ENCODE measurements at places on chromosomes 7 and 10.
A peak's percentile ranks its signal among the peaks of the same experiment; 100 is the strongest.

DNA sequence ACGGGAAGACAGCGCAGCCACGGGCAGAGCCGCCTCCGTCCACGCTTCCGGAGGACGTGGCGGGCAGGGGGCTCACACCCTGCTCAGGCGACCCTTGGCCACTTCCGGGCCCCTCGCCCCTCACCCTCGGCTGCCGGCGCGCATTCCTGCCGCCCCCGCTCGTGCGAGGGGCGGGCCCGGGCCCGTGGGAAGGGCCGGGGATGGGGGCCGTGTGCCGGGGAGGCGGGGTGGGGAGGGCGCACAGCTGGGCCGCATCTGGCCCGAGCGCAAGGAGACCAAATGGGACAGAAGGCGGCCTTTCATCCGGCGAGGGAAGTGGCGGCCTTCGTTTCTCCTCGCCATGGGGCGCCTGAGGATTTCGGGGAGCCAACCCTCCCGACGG, 846 bp upstream of the LFNG start:
- DNase-seq = no peak

GRCh38 chr7:25619381-25619780, 391.1 kb upstream of the NPVF start:
- no peak for DNase-seq

DNA sequence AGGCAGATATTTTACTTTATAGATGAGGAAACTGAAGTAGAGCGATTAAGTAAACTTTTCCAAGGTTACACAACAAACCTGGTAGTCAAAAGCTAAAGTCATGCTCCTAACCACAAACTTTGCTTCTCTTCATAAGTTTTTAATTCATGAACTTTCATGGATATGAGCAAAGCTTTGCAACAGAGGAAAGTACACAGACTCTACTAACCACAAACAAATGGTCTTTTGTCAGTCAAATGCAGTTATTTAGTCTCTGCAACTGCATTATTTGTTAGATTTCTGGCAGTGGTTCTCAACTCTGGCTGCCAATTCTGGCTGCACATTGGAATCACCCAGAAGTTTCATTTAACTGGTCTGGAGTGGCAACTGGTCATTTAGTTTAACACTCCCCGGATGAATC, 140.6 kb upstream of the TMEM168 start:
- peak; percentile 29 for DNase-seq

- no peak for DNase-seq
Measured at GRCh38 chr7:151728746-151729145, 148.2 kb downstream of the PRKAG2 start.

DNA sequence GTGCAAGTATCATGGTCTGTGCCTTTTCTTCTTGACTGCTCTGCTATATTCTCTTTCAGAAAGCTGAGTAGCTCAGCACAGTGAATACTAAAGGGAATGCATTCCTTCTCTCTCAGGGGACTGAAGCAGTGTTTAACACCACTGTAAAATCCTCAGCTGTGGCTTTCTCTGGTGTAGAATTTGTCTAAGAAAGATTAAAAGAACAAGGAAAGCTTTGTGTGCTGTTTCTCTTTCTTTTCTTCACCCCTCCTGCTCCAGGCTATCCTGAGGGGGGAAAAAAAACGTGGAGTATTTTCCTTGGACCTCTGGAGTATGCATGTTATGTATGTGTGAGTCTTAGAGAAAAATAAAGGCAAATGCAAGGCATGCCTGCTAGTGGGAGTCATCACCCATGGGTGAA, 383.9 kb downstream of the AUTS2 start:
- DNase-seq = no peak

DNA sequence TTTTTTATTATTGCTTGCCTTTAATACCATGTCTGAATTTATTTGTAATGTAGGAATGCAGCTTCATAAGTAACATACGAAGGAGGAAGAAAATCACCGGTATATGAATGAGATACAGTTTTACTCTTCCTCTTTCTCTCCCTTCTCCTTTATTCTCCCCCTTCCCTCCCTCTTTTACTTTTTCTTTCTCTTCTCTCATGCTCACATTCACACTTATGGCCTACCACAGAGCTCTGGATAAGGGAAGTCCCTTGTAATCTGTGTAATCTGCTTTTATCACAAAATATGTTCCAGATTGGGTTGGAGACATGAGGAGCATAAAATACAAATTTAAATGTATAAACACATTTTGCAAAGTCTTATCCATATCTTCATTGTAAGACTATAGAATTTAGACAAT, 59.4 kb downstream of the MDFIC start:
- DNase-seq = no peak

DNA sequence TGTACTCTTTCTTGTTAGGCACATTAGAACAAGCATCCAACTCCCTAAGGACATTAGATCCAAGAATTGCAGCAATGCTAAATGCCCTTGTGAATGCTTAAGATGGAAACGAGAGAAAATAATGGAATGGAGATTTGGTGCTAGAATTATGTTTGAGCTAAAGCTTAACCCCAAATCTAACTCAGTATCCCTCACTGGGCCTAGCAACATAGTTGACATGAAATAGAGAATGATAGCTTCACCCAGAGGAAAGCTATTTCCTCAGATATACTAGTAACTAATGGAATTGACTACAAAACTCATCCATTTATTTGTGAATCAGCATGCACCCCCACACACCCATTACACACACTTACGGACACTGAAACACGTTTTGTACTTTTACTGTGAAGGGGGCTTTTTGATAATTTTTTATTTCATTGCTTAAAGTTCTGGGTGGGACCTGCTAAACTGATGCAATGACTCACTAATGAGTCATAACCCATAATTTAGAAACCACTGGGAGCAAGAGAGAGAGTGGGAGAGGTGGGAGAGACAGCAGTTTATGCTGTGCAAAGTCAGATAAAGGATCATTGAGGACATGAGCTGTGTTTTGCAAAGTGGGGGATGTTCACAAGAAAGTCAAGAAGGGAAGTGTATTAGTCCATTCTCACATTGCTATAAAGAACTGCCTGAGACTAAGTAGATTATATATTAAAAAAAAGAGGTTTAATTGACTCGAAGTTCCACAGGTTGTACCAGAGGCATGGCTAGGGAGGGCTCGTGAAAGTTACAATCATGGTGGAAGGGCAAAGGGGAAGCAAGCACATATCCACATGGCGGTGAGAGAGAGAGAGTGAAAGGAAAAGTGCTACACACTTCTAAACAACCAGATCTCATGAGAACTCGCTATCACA, 382.7 kb downstream of the SFMBT2 start:
- DNase-seq = peak; percentile 28

DNA sequence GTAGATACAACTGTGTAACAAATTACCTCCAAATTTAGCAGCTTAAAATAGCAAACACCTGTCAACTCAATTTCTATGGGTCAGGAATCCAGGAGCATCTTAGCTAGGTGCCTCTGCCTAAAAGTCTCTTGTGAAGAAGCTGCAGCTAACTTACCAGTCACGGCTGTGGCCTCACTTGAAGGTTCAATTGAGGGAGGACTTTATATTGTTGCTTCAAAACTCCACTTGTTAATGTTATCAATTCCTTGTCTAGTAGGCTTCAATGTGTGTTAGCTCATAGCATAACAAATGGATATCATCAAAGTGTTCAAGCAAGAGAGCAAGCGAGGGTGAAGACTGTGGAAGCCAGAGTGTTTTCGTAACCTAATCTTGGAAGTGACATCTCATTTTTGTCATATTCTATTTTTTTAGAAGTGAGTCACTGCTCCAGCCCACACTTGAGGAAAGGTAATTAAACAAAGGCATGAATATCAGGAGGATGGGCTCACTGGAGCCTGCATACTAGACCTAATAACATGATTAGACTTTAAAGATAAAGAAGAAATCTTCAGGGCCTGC, 172.9 kb downstream of the SPAG6 start:
- DNase-seq = no peak

DNA sequence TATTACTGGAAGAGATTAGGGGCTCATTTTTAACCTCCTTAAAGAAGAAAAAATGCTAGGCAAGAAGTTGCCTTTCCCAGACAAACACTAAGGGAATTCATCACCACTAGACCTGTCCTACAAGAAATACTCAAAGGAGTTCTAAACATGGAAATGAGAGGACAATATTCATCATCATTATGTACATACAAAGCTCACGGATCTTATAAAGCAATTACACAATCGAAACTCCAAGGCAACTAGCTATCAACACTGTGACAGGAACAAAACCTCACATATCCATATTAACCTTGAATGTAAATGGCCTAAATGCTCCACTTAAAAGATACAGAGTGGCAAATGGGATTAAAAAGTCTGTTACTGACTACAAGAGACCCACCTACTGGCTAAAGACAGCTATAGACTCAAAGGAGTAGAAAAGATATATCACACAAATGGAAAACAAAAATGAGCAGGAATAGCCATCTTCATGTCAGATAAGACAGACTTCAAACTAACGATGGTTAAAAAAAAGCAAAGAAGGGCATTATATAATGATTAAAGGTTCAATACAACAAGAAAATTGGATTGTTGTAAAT, 246.6 kb downstream of the ADRA2A start:
- DNase-seq = peak; percentile 3

DNA sequence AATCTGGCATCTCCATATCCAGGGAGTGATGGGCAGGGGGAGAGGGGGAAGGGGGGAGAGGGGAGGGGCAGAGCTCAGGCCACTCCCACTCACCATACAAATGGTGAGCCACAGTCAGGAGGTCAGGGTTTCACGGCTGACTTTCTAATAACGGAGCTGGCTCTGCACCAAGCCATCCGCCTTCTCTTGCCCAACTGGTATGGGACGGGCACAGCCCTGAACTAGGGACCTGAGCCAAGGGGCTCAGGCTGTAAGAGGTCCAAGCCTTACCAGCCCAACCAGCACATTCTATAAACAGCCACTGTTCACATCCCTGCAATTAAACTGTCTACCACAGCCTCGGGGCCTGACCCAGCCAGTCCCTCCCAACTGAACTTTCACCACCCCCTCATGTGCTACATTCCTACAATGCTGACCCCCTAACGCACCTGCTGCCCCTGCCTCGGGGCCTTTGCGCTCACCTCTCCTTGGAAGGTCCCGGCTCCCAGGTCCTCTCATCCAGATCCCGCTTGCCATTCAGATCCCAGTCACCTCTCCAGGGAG, 32.5 kb downstream of the RGS10 start:
- no peak for DNase-seq

- no peak for DNase-seq
Measured at GRCh38 chr10:95536017-95536416, 25.2 kb downstream of the SORBS1 start.

- no peak for DNase-seq
Measured at GRCh38 chr10:124032087-124032935, 61.1 kb downstream of the CHST15 start.

GRCh38 chr10:23053036-23053435, 42.3 kb upstream of the MSRB2 start:
- no peak for DNase-seq

DNA sequence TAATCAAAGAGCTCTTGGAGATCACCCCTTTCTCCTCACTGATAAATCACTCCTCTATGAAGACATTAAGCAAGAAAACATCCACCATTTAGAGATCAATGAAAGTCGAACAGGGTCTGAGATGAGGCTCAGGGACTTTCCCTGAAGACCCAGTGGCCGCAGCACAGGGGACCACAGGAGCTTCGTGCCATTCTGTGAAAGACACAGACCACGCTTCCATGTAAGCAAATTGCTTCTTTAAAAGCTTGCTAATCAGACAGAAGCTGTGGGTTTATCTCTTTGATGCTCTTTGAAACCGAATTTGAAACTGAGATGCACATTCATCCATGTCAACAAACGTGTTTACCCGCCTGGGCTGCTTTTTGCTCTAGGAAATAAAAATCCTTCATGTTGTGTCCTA, 231.9 kb upstream of the PPP2R2D start:
- no peak for DNase-seq

DNA sequence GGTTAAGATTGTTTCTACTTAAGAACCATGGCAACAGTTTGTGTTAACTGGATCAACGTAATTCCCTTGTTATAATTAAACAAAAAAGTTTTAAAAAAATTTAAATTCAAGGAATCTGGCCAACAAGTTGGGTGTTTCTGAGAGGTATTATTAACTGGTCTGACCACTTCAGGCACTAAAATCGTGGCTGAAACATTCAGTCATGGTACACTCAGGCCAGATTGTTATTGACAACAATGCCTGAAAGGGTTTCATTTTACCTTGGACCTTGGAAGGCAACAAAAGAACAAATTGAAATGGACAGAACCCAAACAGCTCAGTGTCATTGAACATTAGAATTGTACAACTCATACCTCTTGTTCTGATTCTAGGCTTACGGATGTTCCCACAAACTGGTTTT, 103.3 kb upstream of the ARMC3 start:
- peak; percentile 23 for DNase-seq

GRCh38 chr7:74025730-74026129, 2.2 kb upstream of the ELN start:
- DNase-seq = no peak

- DNase-seq = peak; percentile 46
Measured at GRCh38 chr7:148503900-148504487, 86.6 kb upstream of the C7orf33 start.

DNA sequence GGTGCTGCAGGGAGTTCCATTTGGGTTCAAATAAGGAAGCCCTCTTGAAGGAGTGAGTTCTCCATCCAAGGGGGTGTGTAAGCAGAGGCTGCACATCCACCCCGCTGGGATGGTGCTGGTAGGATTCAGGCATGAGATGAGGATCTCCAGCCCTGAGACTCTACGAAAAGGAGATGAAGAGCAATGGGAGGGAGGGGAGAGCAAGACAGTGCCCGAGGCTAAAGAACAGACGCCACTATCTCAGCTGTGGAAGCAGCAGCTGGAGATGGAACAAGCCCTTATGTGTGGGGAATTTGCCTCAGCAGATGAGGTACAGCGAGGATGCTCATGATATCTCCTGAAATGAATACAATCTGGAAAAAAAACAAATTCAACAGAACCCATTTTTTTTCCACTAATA, 28.1 kb upstream of the MYL10 start:
- DNase-seq = no peak

DNA sequence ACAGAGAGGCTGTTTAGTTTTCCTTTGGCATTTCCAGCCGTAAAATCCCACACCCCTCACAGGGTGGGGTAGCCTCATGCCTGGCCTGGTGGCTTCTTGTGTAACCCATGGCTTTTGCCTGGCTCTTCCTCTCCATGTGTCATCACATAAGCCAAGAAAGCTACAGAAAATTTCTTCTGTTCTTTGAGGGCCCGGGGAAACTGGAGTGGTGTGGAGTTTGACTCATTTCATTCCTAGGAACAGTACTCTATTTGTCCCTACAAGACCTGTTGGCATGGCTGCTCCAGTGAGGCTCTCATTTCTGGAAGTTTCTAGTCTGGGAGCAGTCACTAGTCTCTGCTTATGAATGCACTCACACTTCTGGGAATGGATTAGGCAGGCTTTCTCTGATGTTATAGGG, 523.9 kb downstream of the SUGCT start:
- peak; percentile 23 for DNase-seq

DNA sequence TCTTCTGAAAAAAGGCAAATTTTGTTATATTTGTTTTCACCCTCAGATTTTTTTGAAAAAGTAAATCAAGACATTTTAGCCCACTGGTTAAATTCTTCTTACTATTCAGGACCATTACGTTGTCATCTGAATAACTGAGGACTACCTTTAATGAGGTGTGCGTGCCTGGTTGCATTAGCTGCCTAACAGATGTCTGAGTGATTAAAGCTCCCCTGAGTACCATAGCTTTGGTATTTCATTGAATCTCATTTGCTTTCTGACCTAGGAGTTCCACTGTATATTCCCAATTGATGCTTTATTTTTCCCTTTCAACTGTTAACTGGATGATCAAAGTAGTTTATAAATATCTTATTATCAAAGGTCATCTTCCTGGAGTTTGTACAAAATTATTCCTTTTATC, 410.0 kb upstream of the SEMA3D start:
- DNase-seq = no peak

- DNase-seq = no peak
Measured at GRCh38 chr7:158406364-158406763, 181.3 kb downstream of the PTPRN2 start.

GRCh38 chr10:90732581-90732980, 125.3 kb downstream of the HTR7 start:
- no peak for DNase-seq
